Fibroblast of skin of right quadriceps (primary cell): ENCODE measurements at places on chromosomes 2 and 18.

DNA sequence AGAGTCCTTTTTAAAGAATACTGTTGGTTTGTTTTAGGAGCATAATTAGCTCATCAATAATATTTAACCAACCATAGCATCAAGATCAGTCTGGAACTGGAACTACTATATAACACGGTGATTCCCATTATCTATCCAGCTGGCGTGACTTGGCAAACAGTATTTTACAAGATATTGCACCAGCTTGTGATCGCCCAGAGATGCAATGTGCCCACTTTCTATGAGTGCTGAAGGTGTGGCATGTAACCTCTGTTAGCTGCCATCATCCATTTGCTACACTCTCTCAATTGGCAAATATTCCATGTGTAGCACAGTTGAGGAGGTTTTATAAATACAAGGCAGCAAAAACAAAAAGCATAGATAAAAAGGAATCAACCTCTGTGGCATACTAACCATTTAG lies 64.9 kb downstream of the FIGN start:
- DNase-seq, result no peak

DNA sequence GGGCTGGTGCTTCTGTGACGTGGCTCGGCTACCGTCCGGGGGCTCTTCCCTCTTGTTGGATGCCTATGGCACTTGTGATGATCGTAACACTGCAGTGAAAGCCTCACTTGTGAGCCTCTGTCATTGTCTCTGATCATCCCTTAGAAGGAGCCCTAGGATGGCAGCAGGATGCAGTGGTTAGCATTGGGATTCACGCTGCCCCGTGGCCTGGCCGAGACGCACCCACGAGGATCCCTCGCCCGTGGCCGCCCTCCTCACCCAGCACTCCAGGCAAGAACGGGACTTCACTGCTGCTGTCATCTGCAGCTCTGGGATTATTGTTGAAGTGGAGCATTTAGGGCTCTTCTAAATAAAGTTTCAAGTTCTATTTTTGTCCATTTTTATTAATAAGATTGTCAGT lies 46.8 kb upstream of the CTDP1 start:
- no peak for DNase-seq

DNA sequence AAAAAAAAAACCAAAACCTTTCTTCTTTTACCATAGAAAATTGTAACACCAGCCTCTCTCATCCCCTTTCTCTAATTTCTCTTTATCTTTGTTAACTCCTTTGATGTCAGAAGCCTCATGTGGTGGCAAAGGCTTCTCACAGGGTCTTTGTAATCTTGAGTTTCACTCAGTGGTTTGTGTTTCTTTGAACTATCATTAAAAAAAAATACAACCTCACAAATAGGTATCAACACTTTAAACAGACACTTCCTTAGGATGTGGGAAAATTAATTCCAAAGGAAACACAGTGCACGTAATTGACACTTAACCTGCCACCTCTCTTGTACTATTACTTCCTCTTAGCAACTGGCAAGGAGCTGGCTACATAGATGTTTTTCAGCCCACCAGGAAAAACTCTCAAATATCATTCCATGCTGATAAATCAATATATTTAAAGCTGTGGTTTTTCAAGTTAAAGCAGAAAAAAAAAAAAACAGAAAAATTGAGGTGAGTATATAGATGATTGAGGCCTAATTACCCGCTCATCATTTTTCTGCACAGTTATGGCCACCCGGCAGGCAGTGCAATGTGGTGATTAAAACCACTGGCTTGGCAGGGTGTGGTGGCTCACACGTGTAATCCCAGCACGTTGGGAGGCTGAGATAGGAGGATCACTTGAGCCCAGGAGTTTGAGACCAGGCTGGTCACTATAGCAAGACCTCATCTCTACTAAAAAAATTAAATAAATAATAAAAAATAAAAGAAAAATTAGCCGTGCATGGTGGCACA lies 193.5 kb downstream of the MYO3B start:
- DNase-seq, result no peak

- DNase-seq, result no peak
These were observed 1.3 kb upstream of the ACOXL start for GRCh38 chr2:110731064-110731463.

DNA sequence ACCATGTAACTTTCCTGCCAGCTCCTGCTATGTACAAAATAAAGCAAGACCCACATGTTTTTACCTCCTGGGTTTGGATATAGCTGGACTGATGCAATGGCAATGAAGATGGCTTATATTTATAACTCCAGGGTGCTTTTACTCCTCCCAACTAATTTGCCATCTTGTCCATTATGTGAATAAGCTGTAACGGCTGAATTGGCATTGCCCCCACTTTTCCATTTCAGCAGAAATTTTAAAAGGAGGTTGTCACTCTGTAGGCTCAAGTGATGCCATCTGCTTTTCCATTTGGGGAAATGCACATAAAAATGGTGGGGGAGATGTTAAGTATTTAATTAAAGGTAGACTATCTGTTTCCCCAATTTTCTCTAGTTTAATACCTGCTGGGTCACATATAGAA lies 345.5 kb downstream of the ERBB4 start:
- no peak for DNase-seq

- DNase-seq, result no peak
These were observed 99.0 kb downstream of the MBD2 start for GRCh38 chr18:54125429-54125828.

DNA sequence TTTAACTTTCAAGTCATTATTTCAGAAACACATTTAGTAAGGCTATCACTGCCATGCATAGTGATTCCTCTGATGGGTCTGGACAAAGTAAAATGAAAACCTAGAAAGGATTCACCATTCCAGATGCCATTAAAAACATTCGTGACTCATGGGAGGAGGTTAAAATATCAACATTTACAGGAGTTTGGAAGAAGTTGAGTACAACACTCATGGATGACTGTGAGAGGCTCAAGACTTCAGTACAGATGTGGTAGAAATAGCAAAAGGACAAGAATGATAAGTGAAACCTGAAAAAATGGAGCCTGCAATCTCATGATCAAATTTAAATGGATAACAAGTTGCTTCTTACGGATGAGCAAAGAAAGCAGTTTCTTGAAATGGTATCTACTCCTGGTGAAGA lies 5.8 kb upstream of the TWSG1 start:
- no peak for DNase-seq

DNA sequence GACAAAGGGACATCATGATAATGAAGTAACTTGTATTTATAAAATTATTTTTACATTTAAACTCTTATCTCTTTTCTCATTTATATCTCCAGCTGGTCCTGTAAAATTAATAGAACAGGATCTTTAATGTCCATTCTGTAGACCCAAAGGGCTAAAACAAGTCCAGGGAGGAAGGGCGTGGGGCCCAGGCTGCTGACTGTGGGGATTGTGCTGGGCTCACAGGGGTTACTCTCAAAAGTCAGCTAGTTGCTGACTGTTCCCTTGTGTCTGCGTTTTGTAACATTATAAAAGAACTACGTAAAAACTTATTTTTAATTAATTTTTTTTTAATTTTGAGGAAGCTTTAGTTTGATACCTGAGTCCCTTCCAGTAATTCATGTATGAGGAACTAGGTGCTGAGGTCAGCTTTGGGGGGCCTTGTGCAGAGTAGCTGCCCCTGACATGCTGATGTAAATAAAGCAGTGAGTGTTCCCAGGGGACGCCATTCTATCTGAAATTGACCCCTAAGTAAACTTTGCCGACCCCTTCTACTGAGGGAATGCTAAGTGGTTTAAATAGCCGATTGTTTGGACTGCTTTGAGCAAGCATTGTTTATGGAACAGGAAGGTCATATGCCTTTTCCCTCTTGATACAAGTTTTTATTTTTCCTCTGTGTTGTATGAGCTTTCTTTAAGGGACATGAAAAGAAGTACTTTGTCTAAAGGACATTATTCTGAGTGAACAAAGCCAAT lies 56.4 kb downstream of the MERTK start:
- no peak for DNase-seq

GRCh38 chr18:43077510-43078308 lies 37.8 kb downstream of the RIT2 start:
- no peak for DNase-seq

GRCh38 chr2:241560162-241560882 lies 1.8 kb downstream of the BOK start:
- DNase-seq, result no peak

DNA sequence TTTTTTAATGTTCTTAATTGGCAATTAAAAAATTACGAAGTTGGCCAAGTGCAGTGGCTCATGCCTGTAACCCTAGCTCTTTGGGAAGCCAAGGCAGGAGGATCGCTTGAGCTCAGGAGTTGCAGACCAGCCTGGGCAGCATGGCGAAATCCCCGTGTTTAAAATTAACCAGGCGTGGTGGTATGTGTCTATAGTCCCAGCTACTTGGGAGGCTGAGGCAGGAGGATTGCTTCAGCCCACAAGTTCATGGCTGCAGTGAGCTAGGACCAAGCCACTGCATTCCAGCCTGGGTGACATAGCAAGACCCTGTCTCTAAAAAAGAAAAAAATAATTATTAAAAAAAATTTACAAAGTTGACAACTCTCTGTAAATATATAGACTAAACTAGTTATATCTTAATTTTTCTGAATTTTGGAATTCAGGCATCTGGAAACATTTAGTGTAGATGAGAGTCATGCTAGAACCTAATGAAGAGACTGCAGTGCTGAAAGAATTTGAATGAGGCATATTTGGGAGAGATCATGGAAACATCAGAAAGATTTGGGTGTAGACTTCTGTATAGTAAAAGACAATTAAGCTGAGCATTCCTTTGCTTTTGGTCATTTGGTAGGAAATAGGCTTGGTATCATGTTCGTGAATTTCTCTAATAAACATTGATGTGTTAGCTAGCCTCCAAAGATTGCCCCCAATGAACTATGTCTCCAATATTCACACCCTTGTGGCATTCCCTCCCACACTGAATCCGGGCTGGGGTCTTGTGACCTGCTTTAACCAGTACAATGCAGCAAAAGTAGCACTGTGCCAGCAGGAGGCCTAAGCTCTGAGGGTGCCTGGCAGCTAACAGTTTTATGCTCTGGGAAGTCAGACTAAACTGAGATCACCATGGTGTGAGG lies 4.2 kb upstream of the ROCK1 start:
- peak; percentile 95 for DNase-seq

DNA sequence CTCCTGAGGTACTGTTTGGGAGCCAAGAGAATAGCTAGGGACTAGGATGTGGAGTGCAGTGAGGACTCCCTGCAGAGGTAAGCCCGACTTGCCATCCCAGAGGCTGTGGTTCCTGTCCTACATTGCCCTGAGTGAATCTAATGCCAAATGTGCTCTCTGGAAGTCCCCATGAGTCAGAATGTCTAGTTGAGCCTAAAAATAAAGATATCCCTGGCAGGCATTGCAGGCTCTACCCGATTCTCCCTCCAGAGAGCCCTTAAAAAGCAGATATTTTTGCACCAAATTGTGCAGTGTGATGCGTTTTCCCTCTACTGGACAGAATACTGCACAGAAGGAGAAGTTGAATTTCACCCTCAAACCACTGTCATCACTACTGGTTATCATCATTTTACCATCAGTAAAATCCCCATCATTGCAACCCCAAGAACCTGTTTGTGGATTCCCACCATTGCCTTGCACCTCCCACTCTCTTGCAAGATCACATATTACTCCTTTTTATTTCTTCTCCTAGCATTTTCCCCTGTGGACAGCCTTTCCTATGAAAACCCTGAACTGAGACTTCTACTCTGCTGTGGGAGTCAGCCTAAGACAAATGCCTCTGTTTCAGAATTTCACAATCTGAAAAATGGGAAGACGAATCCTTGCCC lies 98.0 kb downstream of the MARCHF4 start:
- peak; percentile 28 for DNase-seq

DNA sequence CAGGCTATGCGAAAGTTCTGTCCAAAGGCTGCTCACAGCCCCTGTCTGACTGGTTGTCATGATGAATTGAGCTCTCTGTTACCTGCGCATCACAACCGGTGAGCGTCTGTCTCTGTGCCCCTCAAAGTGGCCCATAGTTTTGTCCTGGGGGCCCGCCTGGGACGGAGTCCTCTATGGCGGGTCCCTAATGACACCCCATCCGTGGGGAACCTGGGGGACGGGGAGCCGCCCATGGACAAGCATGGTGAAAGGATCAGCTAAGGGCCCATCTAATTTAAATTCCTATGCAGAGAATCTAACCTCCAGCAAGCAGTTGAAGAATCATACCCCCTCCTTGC lies 473 bp downstream of the ELMOD3 start:
- DNase-seq, result no peak

- no peak for DNase-seq
These were observed 41.4 kb upstream of the CTDP1 start for GRCh38 chr18:79637921-79638909.

- peak; percentile 66 for DNase-seq
These were observed 316.5 kb downstream of the SOX11 start for GRCh38 chr2:6008726-6009125.

GRCh38 chr18:24089076-24089475 lies 49.8 kb upstream of the CABYR start:
- DNase-seq, result no peak

DNA sequence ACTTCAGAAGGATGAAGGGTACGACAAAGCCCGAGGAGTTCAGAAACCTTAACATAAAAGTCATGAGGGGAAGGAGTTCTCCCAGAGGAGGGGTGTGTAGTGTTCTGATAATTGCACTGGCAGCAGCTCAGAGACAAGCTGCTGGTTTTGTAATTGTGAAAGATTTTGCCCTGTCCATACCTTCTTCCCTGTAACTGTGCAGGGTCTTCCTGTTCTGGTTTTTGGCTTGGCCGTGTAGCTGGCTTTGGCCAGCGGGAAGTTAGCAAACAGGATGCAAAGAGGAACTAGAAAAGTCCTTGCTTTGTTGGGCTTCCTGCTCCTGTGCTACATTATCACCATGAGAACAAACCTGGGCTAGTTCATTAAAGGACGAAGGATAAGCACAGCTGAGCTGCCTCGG lies 160.8 kb downstream of the LPIN1 start:
- no peak for DNase-seq

GRCh38 chr2:215328066-215328465 lies 16.2 kb downstream of the ATIC start:
- no peak for DNase-seq

- no peak for DNase-seq
These were observed 24.9 kb downstream of the ASAP2 start for GRCh38 chr2:9231291-9232165.

- DNase-seq, result no peak
These were observed 89.1 kb downstream of the AKAIN1 start for GRCh38 chr18:5107988-5108387.

GRCh38 chr2:207768866-207769596 lies 675 bp downstream of the FZD5 start:
- no peak for DNase-seq
